ENCODE measurements at places on chromosomes 3 and 15.
A peak's percentile ranks its signal among the peaks of the same experiment; 100 is the strongest.

- DNase-seq: no peak
These were observed 40.5 kb upstream of the MITF start for GRCh38 chr3:69698728-69699127.

DNA sequence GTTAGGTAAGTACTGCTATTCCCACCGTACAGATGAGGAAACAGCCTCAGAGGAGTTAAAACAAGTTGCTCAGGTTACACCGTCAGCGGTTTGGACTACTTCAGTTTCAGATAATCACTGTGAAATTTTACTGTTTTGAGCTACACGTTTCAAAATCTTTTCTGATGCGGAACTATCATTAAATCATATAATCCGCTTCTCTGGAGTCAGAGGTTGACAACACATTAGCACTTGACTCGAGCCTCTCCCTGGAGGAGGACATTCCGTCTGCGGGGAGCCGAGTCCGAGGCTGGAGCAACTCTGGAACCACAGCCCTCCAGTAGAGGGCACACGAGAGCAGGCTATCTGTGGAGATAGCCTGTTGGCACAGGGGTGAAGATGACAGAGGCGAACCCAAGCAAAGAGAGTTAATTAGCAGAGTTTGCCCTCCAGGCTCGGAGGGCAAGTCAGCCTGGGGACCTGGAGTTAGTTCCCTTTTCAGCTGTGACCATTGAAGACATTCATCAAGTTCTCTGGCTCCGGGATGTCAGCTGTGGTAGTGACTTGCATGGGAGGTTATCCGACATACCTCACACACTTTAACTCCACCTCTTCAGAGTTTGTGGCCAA lies 131.2 kb downstream of the IGF1R start:
- peak; percentile 64 for DNase-seq

GRCh38 chr3:38579551-38580449 lies 69.7 kb downstream of the SCN5A start:
- DNase-seq: no peak

GRCh38 chr3:46719735-46720271 lies 2.1 kb upstream of the PRSS50 start:
- DNase-seq: no peak

GRCh38 chr3:84547971-84548970 lies 410.5 kb upstream of the CADM2 start:
- DNase-seq: no peak

GRCh38 chr15:33098094-33099058 lies 96.1 kb downstream of the FMN1 start:
- no peak for DNase-seq

DNA sequence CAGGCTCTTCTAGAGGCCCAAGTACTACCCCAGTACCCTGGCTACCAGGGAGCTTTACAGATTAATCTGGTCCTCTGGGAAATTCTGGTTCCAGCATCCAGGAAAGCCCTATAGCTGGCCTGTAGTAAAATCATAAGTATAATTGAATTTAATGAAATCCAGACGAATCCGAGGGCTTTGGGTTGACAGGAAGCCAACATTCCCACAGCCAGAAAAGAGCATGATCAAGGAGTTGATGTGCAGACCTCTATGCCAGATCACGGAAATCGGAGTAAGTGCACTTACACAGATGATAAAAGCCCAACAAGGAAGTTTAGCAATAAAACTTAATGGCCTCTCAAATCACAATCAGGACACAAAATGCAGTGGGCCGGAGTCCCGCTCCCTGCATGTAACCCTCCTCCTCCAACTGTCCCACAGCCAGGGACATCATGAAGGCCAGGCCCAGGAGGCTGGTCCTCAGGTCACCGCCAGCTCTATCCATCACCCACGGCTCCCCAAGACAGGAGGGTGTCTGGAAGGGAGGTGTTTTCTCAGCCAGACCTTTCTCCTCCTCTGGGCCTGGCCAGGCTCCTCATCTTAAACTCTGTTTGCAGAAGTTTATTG lies 62.8 kb upstream of the SEC22A start:
- no peak for DNase-seq

- DNase-seq: no peak
These were observed 237.5 kb downstream of the P3H2 start for GRCh38 chr3:189883113-189883753.

GRCh38 chr3:2036076-2036475 lies 62.6 kb upstream of the CNTN4 start:
- DNase-seq: no peak

DNA sequence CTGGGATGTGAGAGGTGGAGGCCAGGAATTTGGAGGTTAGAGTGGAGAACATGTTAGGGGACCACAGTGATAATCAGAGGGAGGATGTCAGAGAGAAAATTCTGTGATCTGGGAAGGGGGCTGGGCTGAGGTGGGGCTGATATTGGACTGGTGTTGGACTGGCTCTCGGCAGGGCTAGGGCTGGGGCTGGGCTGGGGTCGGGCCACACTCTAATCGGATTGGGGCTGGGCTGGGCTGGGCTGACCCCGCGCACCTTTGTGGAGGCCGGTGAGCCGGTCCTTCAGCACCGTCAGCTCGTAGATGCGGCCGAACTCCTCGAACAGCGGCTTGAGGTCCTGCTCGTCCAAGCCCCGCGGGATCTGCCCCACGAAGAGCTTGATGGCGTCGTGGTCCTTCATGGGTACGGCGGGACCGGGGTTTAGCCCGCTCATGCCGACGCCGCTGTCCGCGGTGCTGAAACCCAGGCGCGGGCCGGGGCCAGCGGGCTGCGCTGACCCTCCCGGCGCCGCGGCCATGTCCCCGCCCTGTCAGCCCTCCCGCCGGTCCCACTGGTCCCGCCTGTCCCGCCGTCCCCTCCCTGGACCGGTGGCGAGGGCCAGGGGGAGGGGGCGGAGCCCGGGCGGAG lies 485 bp downstream of the CELF6 start:
- DNase-seq: peak; percentile 63

- no peak for DNase-seq
These were observed 391.1 kb downstream of the SI start for GRCh38 chr3:164687211-164687610.

DNA sequence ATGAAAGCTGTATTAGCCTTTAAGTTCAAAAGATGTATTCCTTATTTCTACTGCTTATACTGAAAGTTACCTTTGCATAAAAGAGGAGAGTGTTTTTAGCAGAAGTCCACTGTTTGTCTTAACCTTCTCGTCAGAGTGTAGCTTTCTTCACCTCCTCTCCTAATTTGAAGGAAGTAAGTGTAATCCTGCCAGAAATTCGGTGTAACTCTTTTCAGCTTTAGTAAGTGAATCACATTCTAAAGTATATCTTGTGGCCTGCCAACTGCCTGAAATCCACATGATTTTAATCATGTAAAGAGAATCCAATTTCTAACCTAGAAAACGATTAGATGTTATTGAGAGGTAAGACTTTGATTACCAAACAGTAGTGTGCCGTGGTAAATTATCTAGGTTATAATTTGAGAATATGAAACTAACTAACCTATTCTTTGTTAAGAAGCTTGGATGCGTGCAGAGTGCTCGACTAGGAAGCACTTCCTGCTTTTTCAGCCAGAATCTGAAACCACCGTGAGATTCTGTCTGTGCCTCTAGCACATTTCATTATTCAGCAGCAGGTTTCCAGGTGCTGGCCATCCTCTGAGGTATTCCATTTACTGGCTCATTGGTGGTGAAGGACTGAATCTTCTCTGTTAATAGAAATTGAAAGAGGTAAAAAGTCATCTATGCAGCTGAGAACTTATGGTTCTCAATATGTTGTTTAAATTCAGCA lies 7.5 kb downstream of the GYG1 start:
- no peak for DNase-seq

DNA sequence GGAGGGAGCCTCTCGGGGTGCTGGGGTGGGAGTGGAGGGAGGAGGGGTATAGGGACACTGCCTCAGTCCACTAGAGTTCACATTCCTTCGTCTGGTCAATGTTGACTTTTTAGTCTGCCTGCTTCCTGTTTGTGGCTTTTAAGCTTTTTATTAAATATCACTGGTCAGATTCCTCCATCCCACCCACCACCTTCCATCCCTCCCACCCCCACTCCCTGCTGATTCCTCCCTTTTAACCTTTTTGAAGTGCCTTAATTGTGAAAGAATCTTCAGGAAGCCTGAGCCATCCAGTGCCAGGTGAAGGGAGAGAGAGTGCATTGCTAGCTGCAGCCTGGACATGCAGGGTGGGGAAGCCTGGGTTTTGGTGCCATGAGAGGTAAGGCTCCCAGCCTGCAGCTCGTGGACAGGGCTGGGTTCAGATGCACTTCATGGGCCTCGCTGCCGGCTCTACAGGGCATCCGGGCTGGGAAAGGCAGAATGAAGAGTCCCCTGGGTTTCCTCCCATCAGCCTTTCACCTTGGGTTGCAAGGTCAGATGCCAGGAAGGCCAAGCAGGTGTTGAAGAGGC lies 105.9 kb downstream of the DNAJB8 start:
- no peak for DNase-seq

- no peak for DNase-seq
These were observed 31.8 kb downstream of the P3H2 start for GRCh38 chr3:190088890-190089289.

DNA sequence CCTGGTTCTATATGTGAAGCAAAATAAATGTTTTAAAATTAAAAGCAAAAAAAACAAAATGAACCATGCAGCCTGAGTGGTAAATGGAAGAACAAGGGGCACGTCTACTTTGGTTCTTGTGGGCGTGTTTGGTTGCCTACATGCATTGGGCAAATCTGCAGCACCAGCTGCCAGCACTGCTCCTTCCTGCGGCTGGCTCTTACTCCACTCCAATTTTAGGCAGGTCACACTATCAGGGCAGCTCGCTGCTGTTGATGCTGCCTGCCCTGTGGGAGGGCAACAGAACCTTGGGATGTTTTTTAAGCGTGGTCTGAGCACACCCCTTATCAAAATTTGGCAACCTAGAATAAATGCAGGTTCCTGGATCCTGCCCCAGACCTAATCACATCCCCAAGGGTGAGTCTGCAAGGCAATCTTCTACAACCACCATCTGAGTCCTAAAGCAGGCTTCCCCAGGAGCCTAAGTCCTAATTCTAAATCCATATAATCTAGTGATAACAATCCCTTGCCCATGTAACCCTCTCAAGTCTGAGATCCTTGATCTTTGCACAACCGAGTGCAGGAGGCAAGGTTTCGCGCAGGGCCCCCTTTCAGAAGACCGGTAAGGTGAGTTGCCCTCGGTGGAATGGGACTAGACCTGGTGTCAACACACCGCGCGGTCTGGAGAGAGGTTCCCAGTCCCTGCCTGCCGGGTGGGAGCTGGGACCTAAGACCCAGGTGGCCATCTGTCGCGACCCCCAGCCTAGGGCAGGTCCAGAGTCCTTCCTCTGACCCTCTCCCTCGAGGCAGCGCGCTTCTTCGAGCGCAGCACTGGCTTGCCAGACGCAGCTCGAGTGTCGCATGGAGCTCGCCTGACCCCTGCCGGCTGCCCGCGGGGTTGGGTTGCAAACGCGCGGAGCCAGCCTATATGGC lies 15.9 kb downstream of the IVD start:
- DNase-seq: peak; percentile 82

GRCh38 chr3:44584646-44585501 lies at the start of gene ZNF660:
Gene ZNF660 (plus strand): TSS chr3:44584964. CDS start chr3:44594194, 9,230 bp downstream.
- peak; percentile 64 for DNase-seq

GRCh38 chr3:47961815-47962606 lies 54.2 kb downstream of the MAP4 start:
- DNase-seq: no peak

DNA sequence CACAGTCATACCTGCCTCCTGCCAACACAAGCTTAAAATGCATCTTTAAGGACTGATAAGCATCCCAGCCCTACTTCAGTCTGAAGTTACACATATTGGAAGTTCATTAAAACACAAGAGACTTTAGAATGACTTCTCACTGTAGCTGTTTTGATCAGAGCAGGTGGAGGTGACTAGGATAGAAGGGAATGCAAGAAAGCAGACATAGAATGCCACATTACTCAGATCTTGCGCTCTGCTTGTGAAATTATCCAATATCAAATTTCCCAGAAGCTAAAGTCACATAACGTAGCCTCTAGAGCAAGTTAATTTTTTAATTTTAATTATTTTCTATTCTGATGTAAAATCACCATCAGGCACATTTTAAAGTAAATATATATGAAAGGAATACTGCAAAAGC lies 306.5 kb downstream of the PLOD2 start:
- DNase-seq: no peak

Data from germinal center (tissue), 1 donor.